ENCODE measurements at places on chromosomes 16 and 17. TPM values are rescaled to one million over a fixed set of nuclear protein-coding genes. Genes with fewer than 3 reads are reported as not detected.

JPT2 gene
- 41.2 TPM for polyA plus RNA-seq

C17orf58 gene
- polyA plus RNA-seq = 11.9 TPM

LAT gene
- polyA plus RNA-seq = 1.4 TPM

CBFA2T3 gene
- 0.05 TPM for polyA plus RNA-seq

ZNF688 gene
- 3.1 TPM for polyA plus RNA-seq
